Ovary (tissue), 10 donors: ENCODE measurements at places on chromosomes 4 and X.

DNA sequence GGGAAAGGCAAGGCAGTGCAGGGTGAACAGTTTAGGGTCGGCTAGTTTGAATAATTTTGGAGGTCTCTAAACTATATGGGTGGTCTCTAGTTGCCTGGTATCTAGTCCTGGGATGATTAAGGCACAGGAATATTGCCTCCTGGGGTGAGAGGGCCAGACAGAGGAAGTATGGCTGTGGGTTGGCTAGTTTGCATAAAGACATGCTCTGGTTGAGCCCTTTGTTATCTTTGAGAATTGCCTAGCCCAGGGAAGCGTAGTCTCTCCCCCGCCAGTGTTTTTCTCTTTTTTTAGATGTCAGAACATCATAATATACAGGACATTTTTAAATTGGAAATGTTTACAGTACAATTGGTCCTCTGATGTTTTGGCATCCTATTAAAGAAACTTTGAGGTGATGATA is 163.5 kb downstream of the PWWP3B start:
- no peak for DNase-seq

DNA sequence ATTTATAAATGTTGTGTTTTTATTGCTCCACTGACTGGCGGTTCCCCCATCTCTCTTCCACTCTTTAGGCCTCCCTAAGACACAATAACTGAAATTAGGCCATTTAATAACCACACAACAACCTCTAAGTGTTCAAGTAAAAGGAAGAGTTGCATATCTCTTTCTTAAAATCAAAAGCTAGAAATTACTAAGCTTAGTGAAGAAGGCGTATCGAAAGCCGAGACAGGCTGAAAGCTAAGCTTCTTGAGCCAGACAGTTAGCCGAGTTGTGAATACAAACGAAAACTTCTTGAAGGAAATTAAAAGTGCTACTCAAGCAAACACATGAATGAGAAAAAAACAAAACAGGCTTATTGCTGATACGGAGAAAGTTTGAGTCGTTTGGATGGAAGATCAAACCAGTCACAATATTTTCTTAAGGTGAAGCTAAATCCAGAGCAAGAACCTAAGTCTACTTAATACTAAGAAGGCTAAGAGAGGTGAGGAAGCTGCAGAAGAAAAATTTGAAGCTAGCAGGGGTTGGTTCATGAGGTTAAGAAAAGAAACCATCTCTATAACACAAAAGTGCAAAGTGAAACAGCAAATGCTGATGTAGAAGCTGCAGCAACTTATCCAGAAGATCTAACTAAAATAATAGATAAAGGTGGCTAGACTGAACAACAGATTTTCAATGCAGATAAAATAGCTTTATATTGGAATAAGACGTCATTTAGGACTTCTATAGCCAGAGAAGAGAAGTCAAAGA is 194.0 kb upstream of the TTC29 start:
- no peak for DNase-seq

GRCh38 chr4:10623862-10624261 is 60.7 kb downstream of the CLNK start:
- DNase-seq = no peak

DNA sequence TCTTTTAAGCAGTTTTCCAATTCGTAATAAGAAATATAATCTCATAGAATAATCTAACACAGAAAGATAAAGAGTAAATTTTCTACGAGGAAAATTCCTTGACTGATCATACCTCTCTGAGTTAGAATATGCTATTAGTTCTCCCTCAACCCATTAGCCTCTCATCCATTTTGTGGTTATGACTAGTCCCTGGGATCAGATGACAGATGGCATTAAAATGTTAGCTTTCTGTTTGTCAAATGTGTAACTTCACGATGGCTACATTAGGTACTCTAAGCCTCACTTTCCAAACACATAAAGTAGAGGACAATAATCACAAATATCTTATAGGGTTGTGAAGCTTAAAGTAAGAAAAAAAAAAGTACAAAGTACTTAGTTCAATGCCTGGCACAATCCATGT is 112.2 kb downstream of the ZAR1 start:
- no peak for DNase-seq
